Activated naive CD8-positive, alpha-beta T cell treated with anti-CD3 and anti-CD28 coated beads, Interleukin-2, amount 10 ng/mL, durations not matched to agents 7 days and 5 days (primary cell): ENCODE measurements at places on chromosomes 4 and X.

- DNase-seq: no peak
Measured at GRCh38 chr4:124157396-124158083, 555.0 kb downstream of the ANKRD50 start.

GRCh38 chr4:18138076-18138665 is 116.6 kb upstream of the LCORL start:
- DNase-seq: no peak

GRCh38 chrX:119981286-119982070 is 37.9 kb upstream of the NKAP start:
- no peak for DNase-seq

DNA sequence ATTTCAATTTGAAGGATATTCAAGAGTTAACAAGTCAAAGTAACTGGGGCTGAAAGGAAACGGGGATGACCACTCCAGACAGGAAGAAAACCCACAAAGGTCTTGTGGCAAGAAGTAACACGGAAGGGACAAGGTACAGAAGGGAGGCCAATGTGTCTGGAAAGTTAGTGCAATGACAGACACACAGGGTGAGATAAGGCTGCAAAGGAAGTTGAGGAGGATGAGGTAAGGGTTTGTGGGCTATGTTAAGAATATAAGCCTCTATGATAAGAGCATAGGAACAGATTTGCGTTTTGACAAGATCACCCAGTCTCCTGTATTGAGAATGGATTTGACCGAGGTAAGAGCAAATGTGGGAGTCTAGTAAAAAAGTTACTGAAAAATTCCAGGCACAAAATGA is 21.9 kb upstream of the EMCN start:
- no peak for DNase-seq

DNA sequence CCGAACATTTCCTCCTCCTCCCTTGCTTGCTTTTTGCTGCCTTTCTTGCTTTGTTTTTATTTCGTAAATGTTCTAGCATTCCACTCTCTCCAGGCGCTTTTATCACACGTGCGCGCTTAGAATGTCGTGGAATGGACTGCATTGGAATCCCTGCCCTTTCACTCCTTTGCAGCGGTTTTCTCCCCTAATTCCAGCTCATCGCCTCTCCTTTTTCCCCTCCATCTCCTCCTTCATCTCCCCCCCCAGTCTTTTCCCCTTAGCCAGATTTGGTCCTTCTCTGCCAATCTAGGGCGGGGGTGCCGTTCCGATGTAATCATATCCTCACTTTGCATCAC is 579 bp downstream of the OGT start:
- no peak for DNase-seq

GRCh38 chr4:25978327-25978726 is 64.3 kb downstream of the SMIM20 start:
- DNase-seq: no peak

DNA sequence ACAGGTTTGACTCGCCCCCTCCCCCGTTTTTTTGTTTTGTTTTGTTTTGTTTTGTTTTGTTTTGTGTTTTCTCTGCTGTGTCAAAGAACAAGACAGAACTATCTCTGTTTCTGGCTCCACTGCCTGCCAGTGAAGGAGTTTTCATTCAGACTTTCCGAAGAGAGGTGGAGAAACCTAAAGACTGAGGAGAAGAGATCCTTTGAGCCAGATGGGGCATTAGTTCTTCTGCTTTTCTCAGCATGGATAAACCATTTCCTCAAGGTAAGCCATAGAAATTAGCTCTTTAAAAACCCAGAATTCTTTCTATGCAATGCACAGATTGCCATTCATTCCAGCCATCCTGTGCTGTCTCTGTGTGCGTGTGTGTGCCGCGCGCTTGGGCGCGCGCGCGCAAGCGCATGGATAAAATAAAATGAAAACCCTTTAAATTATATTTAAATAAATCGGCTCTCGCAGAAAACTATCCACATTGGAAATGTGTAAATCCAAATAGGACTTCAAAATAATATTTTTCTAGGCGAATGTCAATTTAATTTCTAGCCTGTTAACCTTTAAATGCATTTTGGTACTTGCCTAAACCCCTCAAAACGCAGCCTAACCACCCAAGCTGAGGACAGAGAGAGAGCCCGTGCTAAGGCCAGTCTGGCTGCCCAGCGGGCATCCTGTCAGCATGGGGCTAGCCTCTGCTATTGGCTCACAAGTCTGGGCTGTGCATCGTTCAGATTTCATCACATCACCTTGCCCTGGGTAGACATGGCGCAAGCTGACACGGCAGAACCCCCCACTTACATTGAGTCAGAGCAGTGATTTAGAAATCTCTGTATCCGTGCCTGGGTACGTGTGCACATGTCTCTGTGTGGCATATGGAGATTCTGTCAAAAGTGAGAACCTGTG is 113.0 kb upstream of the VAMP7 start:
- DNase-seq: no peak

- no peak for DNase-seq
Measured at GRCh38 chr4:141702472-141703182, 66.2 kb downstream of the IL15 start.

DNA sequence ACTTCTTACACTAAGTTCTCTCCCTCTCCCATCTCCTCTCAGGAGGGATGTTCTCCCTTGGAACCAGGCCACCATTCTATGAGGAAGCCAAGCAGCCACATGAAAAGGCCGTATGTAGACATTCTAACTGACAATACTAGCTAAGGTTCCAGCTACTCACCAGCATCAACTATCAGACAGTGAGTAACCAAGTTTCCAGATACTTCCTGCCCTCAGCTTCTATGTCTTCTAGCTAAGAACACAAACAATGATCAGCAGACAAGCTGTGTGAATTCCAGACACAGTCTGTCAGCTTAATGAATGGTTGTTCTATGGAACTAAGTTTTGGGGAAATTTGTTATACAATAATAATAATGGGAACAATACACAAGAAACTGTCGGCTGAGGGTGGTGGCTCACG is 50.8 kb downstream of the SMIM14 start:
- DNase-seq: no peak

DNA sequence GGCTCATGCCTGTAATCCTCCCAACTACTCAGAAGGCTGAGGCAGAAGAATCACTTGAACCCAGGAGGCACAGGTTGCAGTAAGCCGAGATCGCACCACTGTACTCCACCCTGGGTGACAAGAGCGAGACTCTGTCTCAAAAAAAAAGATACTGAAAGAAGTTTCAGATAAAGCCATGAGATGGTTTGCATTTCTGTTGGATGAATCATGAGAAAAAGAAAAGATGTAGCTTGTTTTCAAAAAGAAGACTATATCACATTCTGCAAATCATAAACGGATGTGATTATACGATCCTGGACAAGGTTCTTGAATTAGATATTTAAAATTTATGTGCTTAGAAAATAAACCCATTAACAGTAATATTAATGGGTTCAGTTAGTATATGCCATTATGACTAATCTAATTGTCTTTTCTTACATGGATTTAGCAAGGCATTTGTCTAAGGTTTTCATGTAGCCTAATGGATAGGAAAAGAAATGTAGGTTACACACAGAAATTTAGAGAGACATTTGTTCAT is 345.9 kb downstream of the SLC7A11 start:
- no peak for DNase-seq

DNA sequence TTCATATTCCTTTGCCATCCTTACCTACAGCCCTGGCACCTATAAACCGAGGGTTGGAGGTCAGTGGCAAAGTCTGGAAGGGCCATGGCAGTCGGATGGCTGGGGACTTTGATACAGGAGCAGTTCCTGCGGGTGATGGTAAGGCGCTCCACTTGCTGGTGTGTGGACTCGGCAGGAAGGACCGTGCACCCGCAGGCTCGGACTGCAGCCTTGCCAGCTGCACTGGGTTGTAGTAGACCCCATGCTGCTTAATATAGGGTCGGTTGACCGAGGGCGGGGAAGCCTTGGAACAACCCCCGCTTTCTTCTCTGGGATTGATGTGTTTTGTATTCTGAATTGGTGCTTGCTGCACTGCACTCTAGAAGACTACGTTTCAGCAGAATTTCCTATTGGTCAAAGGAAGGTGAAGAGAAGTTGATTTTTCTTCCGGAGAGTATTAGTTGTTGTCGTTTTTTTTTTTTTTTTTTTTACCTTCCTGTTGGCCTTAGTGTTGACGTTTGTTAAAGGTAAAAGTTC is 638 bp downstream of the BLTP1 start:
- DNase-seq: peak; percentile 62

- DNase-seq: peak; percentile 51
Measured at GRCh38 chrX:357693-358471, 28.8 kb downstream of the PPP2R3B start.

DNA sequence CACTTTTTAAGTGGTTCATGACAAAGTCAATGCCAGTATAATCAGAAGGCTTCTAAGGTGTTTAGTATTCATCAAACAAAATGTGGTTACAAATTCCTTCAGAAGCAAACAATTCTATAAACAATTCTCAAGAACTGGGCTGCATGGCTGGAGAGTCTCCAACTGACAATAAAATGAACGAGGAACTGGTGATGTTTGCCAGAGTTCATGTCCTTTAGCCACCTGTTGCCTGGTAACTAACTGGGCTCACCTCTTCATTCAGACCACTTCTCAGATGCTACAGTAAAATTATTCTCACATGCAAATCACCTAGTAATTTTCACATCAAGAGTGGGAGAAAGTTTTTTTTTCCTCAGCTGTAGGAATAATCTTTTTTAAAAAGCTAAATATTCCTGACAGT is 53.3 kb downstream of the CAMK2D start:
- no peak for DNase-seq

- DNase-seq: no peak
Measured at GRCh38 chr4:24705016-24705753, 90.2 kb upstream of the SOD3 start.

DNA sequence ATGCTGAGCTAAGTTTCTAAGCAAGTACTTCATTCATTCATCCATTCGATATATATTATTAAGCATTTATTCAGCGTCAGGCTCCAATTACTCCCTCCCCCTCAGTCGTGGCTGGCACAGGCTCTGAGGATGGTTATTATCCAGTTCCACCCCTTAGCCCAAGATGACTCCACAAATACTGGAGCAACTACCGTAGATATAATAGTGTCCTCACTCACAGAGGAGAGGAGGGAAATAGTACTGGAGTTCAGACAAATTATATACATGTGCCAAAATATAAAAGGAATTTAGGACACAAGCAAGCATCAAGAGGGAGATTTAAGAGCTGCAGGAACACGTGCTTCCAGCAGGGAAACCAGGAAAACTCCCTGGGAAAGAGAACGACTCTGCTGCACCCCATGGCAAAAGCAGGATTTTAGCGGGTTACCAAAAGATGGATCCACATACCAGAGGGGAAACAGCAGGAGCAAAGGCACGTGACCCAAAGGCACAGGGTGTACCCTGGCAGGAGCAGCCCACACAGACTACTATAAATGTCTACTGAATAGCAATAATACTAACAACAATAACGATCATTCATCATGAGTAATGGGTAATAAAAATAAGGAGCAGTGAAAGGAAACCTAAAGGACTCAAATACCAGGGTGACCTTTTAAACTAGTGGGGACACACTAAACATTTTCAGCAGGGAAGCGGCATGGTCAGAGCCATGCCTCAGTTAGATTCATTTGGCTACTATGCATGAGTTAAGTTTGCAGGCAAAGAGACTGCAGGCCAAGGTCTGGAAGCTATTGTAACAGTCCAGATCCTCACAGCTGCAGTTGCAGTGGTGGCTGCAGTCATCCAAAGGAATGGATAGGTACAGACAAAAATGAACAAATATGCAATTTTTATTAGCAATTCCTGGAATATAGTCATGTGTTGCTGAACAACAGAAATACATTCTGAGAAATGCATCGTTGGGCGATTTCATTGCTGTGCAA is 153.7 kb downstream of the APBB2 start:
- DNase-seq: no peak

GRCh38 chr4:36399762-36400353 is 118.4 kb downstream of the DTHD1 start:
- DNase-seq: no peak

DNA sequence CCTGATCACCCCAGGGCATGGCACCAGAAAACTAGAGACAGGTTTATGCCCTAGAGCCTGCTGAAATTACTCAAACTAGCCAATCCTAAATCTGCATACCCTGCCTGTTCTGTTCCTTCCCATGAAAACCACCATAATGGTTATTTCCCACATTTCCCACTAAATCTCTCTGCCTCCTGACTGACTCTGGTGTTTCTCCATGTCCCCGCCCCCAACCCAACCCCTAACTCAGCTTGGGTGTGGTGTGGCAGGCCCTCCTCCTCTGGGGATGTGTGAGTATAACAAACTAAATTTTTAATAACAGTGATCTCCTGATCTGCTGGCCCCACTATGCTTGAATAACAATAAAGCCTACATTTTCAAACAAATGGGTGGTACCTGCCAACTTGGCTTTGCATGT is 35.5 kb upstream of the C4orf54 start:
- DNase-seq: no peak

- DNase-seq: no peak
Measured at GRCh38 chrX:1111601-1112300, 100.7 kb downstream of the CRLF2 start.

GRCh38 chr4:181611033-181611711 is 632.0 kb upstream of the TENM3 start:
- DNase-seq: no peak

GRCh38 chr4:5889002-5889696 is 3.7 kb downstream of the CRMP1 start:
- no peak for DNase-seq

- no peak for DNase-seq
Measured at GRCh38 chrX:120824021-120824420, 51.6 kb downstream of the CT47B1 start.

DNA sequence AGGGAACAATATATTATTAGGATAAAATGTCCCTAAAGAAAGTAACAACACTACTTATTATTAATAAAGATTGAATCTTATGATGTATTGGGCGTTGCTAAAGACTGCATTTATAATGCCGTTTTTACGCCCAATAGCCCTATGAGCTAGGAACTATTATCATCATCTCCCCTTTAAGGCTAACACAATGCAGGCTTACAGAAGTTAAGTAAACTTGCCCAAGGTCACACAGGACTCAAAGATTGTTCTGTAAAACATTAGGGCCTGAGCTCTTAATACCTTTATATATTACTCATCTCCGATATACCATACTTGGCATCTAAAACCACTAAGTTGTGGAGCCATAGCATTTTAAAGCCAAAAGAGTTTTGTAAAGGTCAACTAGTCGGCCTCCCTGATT is 149.5 kb downstream of the FAM13A start:
- DNase-seq: no peak

DNA sequence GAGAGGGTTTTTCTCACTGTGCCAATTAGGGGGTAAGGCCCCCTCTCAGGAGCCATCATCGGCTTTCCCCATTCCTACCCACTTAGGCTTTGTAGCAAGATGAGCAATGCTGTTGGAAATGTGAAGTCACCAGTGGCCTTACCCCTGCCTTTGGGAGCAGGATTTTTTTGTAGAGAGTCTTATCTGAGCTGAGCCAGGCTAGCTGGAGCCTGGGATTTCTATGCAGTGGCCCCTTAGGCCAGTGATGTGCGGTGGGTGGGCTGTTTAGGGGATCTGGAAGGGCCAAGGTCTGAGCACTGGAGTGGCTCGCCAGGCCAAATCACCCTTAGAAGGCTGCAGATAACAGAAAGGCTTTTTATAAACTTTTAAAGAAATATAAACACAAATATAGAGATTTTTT is 4.2 kb downstream of the CXorf65 start:
- DNase-seq: no peak
